ENCODE measurements at places on chromosomes 4 and X.

GRCh38 chr4:24887881-24888430 lies 24.9 kb downstream of the CCDC149 start:
- DNase-seq: no peak

DNA sequence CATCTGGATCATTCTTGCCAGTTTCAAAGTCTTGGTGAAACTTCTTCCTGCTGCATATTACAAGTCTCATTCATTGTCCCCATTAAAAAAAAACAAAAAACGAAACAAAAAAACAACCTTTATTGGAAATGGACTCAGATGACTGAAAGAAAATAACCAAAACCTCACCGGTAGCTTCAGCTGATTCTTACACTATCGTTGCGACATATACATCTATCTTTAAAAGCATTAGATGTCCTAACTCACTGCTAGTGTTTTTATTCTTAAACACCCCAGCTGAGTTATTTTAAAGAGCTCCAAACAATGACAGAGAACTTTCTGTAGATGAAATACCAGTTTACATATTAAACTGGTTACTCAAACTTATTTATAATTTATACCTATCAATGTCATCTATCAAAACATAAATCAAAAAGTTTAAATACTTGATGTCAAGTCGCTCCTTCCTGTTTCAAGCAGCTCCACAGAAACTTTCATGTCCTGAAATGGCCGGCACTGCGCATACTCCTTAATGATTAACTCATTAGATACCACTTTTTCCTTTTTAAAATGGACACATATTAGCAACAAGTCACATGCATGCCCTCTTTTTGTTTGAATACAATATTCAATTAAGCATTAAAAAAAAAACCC lies 87.2 kb downstream of the HPRT1 start:
- no peak for DNase-seq

DNA sequence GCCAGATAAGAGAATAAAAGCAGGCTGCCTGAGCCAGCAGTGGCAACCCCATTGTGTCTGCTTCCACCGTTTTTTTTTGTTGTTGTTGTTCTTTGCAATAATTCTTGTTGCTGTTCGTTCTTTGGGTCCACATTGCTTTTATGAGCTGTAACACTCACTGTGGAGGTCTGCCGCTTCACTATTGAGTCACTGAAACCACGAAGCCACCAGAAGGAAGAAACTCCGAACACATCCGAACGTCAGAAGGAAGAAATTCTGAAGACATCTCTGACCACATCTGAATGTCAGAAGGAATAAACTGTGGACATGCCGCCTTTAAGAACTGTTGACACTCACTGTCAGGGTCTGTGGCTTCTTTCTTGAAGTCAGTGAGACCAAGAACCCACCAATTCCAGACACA lies 110.5 kb downstream of the PCDH18 start:
- no peak for DNase-seq

DNA sequence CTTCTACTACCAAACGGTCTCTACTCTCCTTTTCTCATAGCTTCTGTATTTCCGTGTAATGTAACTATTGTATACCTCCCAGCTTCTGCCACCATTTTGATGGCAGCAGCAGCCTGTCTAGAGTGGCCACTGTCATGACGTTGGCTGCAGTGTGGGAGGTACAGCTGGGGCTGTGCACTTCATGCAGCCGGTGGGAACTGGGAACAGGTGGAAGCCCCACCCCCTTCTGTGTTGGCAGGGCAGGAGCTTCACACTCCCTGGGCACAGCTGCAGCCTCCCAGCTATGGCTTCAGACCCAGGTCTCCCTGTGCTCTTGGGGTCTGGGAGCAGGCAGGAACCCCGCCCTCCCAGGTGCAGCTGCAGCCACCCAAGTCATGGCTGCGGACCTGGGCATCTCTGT lies 49.8 kb upstream of the SEC24B start:
- DNase-seq: no peak

DNA sequence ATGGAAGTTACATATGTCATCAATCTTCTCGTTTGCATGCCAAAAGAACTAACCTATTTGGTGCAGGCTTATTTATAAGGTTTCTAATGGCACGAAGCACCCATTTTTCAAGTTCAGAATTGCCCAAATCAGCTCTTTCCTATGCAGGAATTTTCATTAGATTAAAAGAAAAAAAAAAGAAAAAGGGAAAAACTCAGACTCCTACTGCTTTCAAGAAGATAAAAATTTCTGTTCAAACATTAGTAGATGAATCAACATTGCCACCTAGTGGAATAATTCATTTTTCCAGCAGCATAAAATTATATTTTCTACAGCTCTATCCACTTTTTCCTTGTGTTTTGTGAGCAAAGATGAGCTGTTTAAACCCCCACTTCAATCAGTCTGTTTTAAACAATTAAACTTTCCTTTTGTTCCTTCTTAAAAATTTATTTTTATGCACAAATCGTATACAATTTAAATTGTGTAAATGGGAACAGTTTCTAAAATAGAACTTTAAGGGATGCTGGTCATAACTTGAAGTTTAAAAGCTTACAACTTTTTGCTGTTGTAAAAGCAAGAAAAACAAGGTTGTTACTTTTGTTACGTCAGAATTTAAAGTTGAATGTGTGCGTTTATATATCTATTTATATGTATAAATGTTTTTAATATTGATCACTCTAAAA lies 309.9 kb downstream of the ARAP2 start:
- DNase-seq: no peak

DNA sequence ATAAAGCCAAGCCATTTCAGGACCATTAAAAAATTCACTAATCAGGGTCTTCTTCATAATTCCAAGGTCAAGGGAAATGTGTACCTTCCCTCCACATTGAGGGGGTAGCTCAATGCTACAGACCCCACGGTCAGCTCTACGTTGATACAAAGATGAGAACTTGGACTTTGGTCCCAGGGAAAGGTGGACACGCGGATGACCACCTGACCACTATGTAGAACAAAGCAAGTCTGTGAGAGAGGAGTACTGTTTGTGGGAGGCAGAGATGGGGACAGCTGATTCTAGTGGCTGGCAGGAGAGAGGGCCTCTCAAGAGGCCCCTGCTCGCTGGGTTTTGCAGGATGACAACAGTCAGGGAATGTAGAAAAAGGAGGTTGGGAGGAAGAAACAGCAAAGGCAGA lies 58.0 kb downstream of the SLC2A9 start:
- no peak for DNase-seq

DNA sequence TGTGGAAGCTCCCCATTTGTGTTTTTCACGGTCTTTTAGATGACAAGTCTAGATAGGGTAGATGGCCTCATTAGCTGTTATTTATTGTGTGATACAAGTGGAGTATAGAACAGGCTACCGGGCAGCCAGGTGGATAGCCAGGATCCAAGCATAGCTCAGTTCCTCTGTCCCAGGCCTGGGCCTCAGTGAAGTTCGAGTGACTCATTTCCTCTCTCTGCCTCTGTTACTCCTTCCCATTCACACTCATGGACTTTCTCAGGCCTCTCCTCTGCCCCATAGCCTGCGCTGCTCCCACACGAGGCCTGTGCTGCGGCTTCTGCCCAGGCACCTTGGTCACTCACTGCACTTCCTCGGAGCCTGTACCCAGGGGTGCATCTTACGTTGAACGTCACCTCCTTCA lies 54.5 kb downstream of the TENM3 start:
- DNase-seq: no peak

DNA sequence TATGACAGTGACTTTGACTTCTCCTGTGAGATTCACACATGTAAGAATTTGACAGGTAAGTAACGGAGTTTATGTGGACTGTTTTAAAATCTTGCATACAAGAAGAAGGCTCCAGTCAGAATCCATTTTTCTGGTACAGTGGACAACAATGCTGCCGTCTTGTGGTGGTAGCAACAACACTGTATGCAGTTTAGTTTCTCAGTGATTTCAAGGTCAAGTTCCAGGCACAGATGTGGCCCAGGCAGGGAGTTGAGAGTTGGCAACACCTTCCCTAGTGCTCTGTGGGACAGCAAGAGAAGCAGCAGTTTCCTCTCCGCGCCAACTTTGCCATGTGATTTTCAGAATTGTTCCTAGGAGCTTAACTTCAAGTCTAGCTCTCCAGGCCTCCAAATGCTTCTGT lies 56.0 kb upstream of the STPG2 start:
- DNase-seq: no peak

- no peak for DNase-seq
These were observed 7.3 kb upstream of the KLHL8 start for GRCh38 chr4:87227751-87228151.

DNA sequence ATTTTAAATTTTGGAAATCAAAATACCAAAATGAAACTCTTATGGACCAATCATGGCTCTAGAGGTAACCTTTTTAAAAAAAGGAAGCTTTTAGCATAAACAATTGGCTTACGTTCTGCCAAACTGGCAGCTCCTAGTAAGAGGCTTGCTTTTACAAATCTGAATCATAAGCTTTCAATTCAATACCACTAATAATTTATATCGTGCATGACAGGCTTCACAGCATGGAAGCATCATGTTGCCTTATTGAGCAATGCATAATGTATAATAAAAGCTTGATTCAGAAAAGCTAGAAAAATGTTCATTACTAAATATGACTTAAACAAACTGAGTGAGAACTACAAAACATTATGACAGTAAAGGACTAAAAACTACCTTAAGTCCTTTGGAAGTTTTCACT lies 280.9 kb downstream of the IQCM start:
- no peak for DNase-seq

- no peak for DNase-seq
These were observed 54.6 kb upstream of the CLCN4 start for GRCh38 chrX:10102046-10102704.

DNA sequence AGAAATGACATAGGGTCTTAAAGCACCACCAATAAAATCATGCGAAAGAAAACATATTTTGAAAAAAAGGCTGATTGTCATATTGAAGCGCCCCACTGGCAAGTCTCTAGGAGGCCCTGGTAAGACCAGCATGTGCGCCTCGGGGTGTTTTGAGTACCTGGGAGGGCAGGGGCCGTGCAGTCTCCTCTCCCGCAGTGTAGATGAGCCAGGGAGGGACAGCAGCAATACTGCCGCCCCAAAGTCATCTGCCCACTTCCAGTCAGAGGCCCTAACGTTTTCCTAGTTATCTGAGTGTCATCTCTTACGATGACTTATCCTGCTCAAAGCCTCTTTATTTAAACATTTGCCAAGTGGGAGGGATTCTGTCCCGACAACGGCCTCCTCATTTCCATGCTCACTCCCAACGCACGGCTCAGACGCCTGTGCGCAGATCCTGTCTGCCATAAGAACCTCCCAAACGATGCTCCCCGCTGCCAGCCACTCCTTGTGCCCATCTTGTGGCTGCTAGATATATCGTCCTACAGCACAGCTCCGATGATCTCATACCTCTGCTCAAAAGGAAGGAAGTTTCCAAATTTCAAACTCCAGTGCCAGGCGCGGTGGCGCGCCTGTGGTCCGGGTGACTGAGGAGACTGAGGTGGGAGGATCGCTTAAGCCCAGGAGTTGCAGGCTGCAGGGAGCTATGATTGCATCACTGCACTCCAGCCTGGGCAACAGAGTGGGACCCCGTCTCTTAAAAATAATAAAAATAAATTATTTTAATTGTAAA lies 17.2 kb upstream of the SCRG1 start:
- DNase-seq: no peak

DNA sequence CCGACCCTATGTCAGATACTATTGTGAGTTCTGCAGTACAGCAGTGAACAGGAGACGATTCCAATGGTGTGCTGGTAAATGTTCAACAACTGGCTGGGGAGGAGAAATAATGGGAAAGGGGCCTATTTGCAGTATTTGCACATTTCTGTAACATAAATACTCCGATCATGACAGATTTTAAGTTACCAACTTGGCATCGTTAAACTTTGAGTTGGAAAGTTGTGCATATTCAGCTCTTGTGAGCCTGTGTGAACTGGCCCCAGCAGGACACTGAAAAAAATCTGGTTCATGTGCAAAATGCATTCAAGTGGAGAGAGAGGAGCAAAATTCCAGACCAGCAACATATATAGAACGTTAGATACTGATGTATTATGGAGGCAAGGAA lies 175.0 kb downstream of the MAPK10 start:
- no peak for DNase-seq

GRCh38 chr4:5804656-5805055 lies 88.2 kb downstream of the CRMP1 start:
- DNase-seq: no peak

GRCh38 chrX:112844250-112844649 lies 3.6 kb upstream of the AMOT start:
- no peak for DNase-seq

DNA sequence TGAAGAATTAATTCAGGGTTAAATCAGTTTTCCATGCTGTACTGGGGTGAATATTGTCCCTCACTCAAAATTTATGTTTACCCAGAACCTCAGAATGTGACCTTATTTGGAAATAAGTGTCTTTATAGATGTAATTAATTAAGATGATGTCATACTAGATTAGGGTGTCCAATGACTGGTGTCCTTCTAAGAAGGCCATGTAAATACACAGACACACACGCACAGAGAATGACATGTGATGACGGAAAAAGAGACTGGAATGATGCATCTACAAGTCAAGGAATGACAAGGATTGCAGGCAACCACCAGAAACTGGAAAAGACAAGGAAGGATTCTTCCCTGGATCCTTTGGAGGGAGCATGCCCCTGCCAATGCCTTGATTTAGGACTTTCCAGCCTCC lies 84.6 kb upstream of the GPR34 start:
- DNase-seq: no peak

DNA sequence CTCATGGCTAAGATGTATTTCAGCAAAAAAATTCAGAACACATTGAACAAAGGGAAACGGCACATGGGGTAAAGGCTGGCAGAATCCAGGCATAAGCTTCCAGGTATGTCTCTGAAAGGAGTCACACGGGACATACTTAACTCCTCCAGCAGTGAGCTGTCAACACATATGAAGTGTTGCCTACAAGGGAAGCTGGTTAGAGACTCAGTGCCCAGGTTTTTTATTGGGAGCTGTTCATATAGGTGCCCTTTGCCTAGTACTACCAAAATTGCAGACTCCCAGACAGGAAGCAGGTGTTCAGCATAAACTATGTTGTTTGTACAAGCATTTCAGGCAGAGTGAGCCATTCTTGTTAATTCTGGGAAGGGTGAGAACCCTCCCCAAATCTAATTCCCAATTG lies 77.4 kb upstream of the PUDP start:
- DNase-seq: no peak

DNA sequence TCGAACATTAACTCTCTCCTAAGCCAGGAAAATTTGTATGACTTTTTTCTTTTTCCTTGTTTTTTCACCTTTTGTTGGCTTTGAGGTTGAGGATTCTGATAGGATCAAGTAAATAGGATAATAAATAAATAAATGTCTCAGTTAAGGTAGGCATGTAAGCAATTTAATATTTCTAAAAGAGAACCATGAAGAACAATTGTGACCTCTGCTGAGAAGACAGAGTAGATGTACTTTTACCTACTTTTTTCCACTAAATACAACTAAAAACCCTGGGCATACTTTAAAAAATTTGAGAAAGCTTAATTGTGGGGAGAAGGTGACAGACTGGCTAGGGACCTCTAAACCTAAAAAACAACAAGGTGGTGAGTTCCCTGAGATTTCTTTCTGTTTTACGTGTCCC lies 31.6 kb upstream of the CLNK start:
- DNase-seq: no peak

GRCh38 chr4:147284935-147285334 lies 196.0 kb upstream of the EDNRA start:
- DNase-seq: no peak

GRCh38 chrX:100747703-100748102 lies 15.8 kb upstream of the SYTL4 start:
- DNase-seq: no peak

Measured in stimulated activated CD8-positive, alpha-beta memory T cell treated with anti-CD3 and anti-CD28 coated beads, Interleukin-2, amount 100 ng/mL, for 1 hour (primary cell).